Muscle of back (tissue), 13 donors: ENCODE measurements at places on chromosomes 4 and X.

- DNase-seq = no peak
Observed at GRCh38 chr4:52783069-52783468, 31.8 kb upstream of the ERVMER34-1 start.

GRCh38 chr4:24595659-24596058 is 11.3 kb upstream of the DHX15 start:
- no peak for DNase-seq

DNA sequence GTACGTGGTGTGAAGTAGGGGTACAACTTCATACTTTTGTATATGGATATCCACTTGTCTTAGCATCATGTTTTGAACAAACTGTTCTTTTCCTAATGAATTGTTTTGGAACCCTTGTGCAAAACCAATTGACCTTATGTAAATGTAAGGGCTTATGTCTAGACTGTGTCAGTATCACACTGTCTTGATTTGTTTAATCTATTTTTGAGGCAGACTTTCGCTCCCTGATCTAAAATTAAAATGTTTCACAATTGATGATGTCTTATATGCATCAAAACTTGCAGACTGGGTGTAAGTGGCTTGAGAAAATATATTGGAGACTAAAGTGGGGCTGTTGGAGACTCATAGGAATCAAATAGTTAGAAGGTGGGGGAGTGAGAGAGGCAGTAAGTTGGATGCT is 25.2 kb downstream of the REPS2 start:
- no peak for DNase-seq

DNA sequence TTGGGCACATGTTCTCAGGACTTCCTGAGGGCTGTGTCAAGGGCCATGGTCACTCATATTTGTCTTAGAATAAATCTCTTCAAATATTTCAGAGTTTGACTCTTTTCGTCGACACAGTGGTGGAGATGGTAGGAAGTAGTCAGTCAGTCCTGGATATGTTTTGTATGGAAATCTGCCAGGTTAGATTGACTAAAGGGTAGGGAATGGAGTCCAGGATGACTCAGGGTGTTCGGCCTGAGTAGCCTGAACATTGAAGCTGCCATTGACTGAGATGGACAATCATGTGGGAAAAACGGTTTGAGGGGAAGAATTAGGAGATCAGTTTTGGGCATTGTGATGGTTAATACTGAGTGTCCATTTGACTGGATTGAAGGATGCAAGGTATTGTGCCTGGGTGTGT is 177.1 kb upstream of the CENPE start:
- no peak for DNase-seq

GRCh38 chrX:103101299-103102042 is 8.5 kb upstream of the NXF3 start:
- DNase-seq = no peak

GRCh38 chrX:42837101-42837726 is 59.3 kb upstream of the PPP1R2C start:
- no peak for DNase-seq

GRCh38 chr4:182170417-182170935 is 72.7 kb upstream of the TENM3 start:
- DNase-seq = no peak

DNA sequence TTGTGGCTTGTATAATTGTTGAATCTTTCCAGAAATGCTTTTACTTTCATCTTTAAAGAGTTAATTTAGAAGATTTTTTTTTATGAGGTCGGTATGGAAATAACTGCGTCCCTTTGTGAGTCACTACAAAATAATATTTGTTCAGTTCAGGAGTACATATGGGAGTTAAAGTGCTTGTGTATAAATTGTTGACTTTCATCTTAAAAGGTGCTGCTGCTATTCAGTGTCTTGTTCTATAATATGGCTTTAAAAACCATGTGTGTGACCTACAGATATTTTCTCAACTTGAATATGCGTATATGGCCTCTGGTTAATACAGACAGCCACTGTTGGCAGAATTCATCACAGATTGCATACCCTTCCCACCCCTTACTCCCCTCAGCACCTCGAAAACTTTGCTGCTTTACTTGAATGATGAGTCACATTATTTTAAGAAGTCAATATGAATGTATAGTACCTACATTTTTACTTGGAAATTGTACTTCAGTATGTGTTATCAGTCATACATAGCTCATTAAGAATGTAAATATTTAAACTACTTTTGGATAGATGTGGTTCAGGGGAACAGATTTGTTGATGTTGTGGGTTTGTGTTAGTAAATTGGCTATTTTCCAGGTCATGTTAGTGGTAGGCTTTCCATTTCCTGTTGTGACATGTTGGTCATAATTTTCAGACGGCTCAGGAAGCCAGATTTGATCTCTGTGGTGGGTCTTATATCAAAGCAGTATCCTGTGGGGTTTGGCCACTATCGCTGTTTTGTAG is 1.5 kb downstream of the CLCN3 start:
- DNase-seq = no peak

GRCh38 chrX:13638826-13639225 is 14.1 kb upstream of the TCEANC start:
- DNase-seq = no peak

- no peak for DNase-seq
Observed at GRCh38 chrX:17758382-17758781, 21.1 kb downstream of the SCML1 start.

- DNase-seq = no peak
Observed at GRCh38 chr4:33187035-33187434, 2466.9 kb downstream of the PCDH7 start.

DNA sequence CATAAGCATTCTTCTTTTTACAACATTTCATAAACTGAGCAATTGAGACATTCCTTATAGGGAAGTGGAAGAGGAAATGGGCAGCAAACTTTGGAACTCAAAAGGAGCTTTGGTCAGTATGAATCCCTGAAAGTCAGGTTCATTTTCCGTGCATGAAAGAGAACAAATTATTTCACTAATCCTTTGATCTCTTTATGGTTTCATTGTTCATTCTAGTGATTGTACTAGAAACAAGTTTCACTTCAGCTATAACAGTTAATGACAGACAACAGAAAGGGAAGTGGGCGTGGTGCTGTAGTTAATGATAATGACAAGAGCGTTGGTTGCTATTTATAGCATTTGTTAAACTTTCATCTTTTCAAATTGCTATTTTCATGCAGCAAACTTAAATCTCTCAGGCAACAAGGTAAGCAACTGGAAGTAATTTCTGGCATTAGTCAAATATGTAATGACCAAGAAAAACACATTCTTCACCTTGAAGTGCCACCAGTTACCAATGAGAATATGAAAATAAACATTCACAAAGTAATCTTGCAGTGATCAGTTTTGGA is 98.4 kb downstream of the AREG start:
- DNase-seq = no peak
